ENCODE measurements at places on chromosomes 12 and 14.

GRCh38 chr14:79910086-79910485, 301.2 kb downstream of the DIO2 start:
- no peak for DNase-seq

- no peak for DNase-seq
Measured at GRCh38 chr14:101460986-101461750, 100.1 kb upstream of the DIO3 start.

- no peak for DNase-seq
Measured at GRCh38 chr14:78714711-78715110, 544.5 kb downstream of the NRXN3 start.

GRCh38 chr14:67569011-67569650, 30.9 kb downstream of the PIGH start:
- DNase-seq = no peak

DNA sequence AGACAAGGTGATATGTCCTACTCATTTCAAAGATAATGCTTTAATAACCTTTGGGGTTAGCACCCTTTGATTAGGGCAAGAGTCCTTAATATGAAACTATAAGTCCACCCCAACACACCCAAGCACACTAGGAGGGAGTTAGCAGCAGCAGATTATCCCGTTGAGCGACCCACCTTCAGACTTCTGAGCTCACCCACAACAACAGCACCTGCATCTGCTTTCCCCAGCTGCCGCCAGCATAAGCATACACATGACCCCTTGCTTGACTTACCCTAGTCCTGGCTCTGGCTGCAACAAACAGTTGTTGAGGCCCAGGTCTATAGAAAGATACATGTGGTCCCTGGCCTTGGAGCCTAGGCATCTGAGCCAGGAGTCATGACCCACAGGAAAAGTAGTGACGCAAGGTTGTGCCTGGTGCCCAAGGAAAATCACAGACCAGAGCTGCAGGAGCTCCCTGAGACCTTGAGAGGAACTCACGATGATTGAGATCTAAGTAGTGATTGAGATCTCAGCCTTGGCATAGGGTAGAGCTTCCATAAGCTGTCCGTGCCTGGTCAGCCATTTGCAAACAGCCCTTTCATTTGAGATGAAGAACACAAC, 19.0 kb downstream of the ZDHHC22 start:
- no peak for DNase-seq

DNA sequence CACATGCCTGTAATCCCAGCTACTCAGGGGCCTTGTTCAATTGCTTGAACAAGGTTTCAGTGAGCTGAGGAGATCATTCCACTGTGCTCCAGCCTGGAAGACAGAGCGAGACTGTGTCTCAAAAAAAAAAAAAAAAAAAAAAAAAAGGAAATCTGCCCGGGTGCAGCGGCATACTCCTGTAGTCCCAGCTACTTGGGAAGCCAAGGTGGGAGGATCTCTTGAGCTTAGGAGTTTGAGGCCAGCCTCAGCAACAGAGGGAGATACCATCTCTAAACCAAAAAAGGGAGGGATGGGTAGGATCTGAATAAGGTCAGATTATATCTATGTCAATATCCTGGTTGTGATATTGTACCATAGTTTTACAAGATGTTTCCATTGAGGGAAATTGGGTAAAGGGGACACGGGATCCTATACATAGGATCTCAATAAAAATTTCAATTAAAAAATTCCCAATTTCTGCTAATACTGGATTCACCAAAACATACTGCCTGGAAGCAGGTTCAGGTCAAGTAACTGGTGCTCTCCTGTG, 76.4 kb downstream of the BORCS5 start:
- DNase-seq = no peak

GRCh38 chr14:101955695-101956161, 8.6 kb upstream of the DYNC1H1 start:
- no peak for DNase-seq

- no peak for DNase-seq
Measured at GRCh38 chr12:129631316-129631715, 272.5 kb downstream of the TMEM132D start.

DNA sequence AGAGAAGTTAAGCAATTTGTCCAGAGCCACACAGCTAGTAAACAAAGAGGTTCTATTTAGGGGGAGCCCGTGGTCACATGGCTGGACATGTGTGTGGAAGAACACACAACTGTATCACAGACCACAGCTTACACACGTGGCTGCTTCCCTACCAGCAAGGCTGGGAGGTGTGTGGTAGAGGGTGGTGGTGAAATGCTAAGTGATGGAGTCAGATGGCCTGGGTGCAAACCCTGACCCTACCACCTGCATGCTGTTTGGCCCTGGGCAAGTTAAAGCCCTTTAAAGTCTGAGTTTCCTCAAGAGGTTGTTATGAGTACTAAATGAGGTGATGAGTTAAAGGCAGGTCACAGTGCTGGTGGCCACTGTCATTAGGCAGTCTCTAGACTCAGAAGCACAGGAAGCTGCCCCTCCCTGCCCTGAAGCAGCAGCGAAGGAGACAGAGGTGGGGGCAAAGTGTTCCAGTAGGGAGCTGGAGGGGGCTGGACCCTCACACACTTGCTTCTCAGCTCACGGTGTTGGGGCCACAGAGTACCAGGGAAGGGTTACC, 64.2 kb downstream of the ERH start:
- DNase-seq = no peak
